NCI-H774 (cell line): ENCODE measurements at places on chromosomes 2 and 18.

GRCh38 chr18:79389689-79390088, 6.0 kb upstream of the NFATC1 start:
- no peak for DNase-seq

GRCh38 chr2:59622599-59623308, 930.7 kb downstream of the BCL11A start:
- no peak for DNase-seq

GRCh38 chr18:59954241-59954640, 54.4 kb downstream of the PMAIP1 start:
- no peak for DNase-seq

DNA sequence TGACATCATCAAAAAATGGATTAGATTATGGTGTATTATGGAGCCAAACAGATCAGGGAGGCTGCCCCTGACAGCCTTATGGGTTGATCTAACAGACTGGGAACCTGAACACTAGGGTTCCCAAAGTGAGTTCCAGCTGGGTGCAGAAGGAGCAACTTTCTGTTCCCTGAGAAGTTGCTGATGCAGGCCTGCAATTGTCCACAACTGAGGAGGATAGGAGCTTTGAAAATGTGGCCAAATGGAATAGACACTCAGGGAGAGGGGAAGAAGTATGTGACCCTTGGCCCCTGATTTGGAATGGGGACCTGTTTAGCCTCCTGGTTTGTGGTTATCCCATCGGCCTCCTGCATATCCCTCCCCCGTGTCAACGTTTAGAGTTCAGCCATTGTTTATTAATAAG, 262.2 kb upstream of the SKOR2 start:
- DNase-seq, result no peak

DNA sequence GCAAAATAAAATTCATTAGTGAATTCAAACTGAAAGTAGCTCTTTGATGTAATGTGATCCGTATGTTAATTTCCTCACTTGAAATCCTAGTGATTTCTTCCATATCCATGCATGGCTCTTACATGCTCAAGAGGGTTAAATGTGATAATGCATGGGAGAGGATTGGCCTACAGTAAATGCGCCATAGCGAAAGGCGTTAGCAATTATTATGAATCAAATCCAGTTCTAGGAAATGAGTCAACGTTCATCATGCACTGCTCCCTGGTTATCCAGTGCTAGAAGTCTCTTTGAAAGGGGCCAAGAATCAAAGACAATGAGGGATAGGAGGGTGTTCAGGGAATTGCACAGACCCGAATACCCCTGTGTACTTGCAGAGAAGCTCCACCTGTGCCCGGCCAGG, 101.4 kb upstream of the RASGRP3 start:
- DNase-seq, result no peak

DNA sequence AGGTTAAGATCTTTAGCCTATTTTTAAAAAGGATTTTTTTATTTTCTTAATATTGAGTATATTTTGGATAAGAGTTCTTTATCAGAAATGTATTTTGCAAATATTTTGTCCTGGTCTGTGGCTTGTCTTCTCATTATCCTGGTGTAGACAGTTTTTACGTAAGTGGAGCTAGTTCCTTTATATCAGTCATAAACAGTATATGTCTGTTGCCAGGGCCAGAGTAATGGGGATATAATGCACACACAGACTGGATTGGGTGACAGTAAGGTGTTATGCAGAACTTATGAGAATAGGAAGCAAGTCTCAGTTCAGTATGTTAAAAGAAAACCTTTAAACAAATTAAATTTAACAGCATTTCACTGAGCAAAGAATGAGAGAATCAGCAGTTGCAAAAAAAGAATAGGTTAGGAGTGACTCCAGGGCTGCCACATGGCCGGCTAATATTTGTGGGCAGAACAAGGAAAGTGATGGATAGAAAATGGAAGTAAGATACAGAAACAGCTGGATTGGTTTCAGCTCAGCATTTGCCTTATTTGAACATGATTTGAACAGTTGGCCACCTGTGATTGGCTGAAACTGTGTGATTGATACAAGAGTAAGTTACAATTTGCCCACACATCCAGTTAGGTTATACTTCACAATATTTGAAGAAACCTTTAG, 61.1 kb upstream of the ZNG1B start:
- DNase-seq, result no peak

- DNase-seq, result no peak
Measured at GRCh38 chr2:43948370-43948769, 47.4 kb downstream of the LRPPRC start.

DNA sequence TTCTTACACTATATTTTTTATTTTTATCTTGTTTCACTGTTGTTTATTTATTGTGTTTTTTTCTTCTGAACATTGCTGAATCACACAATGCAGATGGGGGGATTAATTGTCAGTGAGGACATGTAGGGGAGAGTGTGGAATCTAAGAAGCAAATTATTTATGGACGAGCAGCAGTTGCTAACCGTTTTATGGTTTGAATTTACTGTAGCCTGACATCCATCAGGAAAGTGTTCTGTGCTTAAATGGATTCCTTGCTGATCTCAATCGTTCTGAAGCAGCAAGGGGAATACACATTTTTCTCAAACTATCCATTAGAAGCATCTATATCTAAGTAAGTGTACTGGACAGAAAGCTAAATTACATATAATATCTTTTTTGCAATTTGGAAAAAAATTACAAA, 119.5 kb downstream of the CD8B2 start:
- DNase-seq, result no peak

DNA sequence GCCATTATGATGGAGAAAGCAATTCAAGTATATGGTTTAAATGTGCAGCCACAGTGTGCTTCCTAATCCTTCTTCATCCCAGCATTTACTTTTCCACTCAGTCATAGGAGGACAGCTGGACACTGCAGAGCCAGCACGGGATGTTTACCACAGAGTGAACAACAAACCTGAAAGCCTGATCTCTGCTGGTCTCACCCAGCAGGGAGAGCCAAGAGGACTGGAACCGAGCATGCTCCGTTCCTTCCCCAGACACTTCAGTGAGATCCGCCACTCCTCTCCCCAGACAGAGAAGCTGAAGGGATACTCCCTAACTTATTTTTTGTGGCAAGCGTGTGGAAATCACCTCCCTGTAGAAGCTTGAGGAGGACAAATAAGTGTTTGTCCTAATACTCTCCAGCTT, 23.2 kb upstream of the GORASP2 start:
- no peak for DNase-seq

- DNase-seq, result no peak
Measured at GRCh38 chr2:37544591-37545031, 126.8 kb downstream of the CDC42EP3 start.

DNA sequence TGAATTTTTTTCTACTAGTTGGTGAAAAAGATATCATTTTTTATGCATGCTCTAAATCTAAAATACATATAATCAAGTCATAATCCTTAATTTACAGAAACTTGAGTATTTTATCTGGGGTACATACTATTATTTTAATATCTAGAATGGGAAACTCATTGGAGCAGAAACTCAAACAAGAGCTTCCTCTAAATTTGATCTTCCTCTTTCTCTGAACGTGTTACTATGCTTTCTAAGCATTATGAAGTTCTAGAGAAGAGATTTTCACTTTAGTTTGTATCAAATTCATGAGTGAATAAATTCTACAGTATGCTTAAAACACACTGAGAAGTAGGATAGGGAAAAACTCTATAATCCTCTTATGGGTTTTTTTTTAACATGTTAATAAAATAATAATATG, 20.6 kb upstream of the SLC38A11 start:
- DNase-seq, result no peak

DNA sequence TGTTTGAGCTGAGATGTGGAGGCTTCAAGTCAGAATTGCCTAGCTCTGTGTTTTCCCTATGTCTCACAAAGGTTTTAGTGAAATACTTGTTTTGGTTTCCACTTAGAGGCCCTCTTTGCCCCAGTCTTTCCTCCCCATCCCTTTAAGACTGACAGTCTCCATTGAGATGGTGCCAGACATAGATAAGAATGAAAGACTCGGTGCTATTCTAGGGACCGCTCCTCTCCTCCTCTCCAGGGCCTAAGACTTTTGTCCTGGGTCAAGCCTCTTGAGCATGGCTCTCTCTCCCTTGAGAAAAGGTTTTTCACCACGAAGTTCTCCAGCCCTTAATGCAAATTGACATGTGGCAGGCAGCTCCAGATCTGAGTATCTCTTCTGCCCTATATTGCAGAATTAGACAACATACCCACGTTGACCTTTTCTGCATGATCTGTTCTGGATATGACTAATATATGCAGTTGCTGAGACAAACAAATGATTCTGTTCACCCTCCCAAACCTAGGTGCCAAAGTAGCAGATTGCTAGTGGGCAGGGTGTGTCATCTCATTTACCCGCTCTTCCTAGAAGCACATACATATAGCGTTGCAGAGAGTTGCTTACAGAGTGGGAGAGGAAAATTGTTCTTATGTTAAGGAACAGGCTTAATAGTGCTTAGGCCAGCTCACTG, 47.5 kb upstream of the ACSL3 start:
- DNase-seq, result no peak

DNA sequence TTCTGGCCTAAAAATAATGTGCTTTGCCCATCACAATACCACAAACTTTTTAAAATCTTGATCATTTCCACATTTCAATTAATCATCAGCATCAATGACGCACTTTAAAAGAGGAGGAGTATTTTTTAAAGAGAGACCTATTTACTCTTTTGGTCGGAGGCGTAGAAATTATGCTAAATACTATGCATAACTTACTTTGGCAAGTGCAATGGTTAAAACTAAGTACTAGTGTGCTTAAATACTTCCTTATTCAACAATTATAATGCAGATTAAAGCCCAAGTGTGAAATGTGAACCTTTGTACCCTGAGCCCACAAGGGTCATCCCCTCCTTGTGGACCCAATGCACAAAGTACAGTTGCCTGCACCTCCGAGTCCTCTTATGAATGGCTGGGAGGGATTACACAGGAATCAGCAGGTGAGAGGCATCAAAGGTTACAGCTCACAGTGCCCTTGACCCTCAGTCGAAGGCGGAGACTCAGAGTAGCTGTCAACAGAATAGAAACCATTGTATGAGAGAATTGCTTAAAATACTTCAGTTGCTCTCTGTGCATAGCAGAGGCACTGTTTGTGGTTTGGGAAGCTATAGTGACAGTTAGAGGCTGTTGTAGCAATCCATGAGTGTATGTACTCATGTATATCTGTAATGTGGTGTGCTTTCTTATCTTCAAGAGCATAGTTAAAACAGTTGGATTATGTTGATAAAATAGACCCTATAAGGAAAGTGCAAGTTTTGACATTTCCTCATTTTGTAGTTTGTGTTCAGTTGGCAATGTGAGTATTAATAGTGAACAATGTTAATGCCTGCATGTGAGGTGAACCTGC, 151.7 kb upstream of the ITGA4 start:
- DNase-seq, result peak; percentile 15

GRCh38 chr2:134271758-134272157, 17.9 kb downstream of the MGAT5 start:
- no peak for DNase-seq

DNA sequence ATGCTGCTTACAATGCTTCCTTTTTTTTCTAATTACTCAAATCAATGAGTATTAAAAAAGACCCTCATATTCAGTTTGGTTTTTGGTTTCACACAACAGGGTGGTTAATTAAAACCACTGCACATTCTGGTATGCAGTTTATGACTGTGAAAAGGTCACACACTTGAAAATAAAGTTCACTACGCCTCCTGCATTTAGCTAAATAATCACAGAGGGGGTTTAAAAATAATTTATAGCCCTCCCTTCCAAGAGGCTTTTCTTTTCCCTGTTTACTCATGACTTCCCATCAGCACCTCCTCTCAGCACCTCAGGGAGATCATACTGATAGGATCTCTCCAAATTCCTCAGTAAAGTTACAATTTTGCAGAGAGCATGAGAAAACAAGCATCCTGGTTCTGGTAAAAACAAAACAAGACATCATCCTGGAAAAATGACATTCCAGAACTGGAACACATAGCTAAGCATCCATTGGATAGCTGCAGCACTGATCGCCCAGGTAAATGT, 129.5 kb upstream of the TMEM200C start:
- no peak for DNase-seq

DNA sequence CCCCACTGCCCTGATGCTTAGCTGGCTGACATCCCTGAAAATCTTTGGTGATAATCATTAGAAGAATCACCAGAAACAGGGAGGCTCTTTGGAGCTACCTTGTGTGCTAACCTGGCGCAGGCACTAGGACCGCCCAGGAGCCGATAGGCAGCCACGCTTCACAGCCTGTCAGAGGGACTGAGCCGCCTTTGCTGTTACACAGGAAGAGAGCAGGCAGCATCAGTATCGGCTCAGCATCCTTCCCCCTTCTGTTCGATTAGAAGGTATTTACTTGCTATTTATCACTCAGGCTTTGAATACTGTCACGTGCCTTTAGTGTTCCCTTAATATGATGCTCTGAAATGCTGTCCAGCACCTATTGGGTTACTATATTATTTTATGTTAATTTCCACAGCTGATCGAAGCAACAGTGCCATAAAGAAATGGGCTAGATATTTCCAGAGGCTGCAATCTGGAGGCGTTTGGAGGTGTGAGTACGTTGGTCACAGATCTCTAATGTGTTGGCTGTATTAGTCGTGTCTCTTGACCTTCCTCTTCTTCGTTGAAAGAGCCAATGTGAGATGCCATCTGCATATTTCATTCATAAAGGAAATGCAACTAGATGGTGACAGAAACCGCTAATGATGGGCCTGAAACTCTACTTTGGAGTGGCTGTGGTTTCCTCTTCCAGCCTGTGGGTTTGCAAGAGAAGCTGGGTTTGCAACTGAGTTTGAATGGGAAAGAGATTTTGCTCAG, 110.4 kb upstream of the RAB27B start:
- DNase-seq, result peak; percentile 4

- DNase-seq, result no peak
Measured at GRCh38 chr2:177281400-177282180, 17.1 kb upstream of the NFE2L2 start.

DNA sequence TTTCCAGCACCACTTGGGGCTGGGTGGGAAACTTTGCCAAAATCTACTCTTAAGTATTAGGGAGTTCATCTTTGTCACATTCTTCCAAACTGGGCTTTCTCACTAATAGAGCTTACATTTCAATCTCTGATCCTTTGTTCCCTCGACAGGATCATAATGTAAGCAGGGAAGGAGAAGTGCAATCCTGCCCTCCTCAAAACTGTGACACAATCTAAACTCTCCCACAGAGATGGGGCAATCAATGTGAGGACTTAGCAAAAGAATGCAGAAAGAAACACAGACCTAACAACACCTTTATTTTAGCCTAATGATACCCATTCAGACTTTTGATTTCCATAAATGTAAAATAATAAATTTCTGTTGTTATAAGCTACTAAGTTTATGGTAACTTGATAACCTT, 40.8 kb downstream of the DSEL start:
- no peak for DNase-seq

DNA sequence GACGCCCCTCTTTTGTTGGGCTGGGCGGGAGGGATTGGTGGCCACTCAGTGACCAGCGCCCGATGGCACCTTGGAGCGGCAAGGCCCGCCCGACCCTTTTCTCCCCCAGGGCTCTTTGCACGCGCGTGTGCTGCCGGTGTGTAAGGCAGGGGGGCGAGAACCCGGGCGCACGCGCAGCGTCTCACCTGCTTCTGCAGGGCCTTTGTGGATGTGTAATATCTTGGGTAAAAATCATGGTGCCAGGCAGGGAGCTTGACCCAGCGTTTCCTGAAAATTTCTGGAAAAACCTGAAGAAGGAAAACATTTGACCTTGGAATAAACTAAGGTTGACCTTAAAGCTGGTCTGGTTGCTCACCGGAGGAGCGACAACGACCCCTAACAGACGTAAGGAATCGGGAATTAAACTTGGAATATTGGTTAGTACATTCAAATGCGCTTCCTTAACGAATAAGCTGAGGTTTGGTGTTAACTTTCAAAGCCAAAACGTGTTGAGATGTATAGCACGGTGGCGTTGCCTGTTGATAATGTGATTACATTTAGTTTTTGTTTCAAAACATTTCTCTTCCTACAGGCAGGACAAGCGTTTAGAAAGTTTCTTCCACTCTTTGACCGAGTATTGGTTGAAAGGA, 438 bp downstream of the HSPE1 start:
- peak; percentile 74 for DNase-seq
